Muscle of leg (tissue), 16 donors: ENCODE measurements at places on chromosomes 13 and 19.

DNA sequence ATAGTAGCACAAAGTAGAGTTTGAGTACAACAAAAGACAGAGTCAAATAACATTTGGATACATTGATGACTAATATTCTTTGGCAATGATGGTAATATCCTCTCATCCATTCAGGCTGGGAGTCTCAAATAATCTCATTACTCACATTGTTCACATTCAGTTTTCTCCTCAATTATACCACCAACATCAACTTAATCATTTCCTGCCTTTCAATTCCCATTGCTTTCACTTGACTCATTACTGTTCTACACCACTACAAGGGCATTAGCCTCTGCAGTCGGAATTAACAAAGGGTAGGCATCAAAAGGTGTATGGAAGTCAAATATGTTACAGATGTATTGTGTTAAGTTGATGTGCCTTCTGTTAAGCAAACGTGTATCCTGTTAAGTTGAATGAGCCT lies 518.4 kb upstream of the SLITRK1 start:
- DNase-seq: no peak

DNA sequence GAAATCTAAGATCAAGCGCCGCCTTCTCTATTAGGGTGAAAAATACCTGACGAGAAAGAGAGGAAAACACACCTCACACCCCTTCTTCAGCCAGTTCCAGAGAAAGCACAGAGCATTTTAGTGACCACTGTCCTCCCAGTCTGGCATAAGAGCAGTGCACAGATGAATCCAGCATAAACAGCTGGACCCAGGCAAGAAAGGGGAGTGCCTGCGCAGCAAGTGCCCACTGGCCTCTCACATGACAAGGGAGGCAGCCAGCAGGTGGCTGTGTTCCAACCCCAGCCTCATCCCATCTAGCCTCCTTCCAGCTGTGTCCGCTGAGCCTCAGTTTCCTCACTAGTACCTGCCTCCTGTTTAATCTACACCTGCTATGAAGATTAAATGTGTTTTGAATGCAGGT lies 8.0 kb downstream of the MED26 start:
- DNase-seq: peak; percentile 54

GRCh38 chr13:60397704-60398378 lies 821 bp downstream of the TDRD3 start:
- DNase-seq: peak; percentile 82

DNA sequence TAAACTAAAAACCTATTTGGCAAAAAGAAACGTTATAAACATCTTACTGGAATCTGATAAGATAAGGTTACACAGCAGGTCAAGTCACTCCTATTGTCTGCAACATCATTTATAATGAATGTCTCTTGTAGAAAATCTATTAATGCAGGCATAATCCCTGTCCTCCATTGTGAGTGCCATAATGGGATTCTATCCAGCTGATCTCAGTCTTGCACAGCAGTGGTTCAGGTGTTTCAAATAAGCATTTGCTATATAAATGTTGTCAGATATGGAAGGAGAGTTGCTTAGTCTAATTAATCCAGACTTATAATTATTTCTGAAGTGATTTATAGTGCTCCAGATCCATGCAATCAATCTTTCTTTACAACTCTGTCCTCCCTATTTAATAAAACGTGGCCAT lies 186.5 kb upstream of the ATXN8OS start:
- DNase-seq: no peak

GRCh38 chr19:49677901-49678674 lies 1.0 kb downstream of the PRMT1 start:
- peak; percentile 87 for DNase-seq

DNA sequence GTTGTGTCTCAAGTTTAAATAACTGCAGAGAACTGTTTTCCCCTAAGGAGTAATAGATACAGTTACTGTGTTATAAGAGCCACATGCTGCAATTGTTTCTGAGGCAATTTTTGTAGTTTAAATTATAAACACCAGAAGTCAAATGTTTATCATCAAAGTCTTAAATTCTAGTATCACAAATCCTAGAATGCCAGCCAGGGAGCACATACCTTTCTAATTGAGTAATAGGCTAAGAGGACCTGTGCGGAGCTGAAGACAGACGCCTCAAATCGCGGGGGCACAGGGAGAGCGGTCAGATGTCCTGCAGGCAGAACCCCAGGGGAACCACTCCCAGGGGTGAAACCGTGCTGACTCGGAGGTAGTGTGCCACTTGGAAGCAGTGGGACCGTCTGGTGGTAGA lies 65.2 kb upstream of the TNFRSF19 start:
- no peak for DNase-seq

DNA sequence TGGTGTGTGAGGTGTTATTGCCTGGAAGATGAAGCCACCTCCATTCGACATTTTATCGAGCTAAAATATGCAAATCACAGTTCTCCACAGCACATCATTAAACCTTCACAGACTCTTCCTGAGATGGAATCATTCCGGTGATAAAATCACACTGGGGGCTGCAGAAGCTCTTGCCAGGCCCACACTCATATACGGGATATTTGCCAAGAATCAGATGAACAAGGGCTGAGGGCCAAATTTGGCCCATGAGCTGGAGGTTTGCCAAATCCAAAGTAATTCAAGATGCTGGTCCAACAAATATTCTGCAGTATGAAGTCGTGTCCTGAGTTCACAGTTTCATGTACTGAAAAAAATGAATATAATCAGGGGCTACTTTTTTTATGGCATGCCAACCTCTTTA lies 16.7 kb upstream of the RXFP2 start:
- peak; percentile 25 for DNase-seq

GRCh38 chr19:7605490-7606222 lies 10.0 kb downstream of the CAMSAP3 start:
- no peak for DNase-seq

- no peak for DNase-seq
Observed at GRCh38 chr13:73492811-73493210, 434.0 kb downstream of the KLF5 start.

- DNase-seq: no peak
Observed at GRCh38 chr19:38908911-38909310, 3.1 kb downstream of the CCER2 start.

DNA sequence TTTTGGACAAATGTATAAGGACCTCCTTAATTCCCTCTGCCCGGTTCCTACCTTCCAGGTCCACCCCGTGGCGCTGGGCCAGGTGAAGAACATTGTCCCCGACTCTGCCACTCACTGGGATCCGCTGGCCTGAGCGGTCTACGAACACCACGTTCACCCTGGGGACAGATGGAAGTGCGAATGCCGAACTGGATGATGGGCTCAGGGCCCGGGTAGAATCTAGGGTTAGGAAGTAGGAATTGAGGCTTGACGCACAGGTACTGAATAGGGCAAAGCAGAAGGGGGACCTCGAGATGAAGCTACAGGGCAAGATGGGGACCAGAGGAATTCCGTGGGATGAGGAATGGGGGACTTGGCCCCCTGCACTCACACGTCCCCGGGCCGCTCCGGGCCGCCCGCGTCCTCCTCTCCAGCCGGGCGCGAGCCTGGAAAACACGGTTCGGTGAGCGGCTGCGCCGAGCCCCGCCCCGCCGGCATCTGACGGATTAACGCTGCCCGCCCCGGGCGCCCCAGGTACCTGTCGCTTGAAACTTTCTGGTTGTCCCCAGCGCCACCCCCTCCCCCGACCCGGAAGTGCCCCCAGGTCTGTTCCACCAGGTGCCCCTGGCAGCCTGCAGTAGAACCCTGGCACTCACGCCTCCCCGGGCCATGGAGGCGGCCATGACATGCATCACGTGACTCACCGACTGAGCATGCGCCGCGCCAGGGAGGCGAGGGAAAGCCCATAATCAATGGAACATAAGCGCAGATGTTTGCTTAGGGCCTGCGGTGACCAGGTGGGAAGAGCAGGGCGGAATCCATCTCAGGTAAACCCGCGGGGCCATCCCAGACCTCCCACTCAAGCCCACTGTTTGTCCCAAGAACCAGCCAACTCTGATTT lies at the start of gene FDX2:
Gene FDX2 (minus strand): TSS at position 681 of the 880 bp plus-strand sequence. CDS start 19 bp downstream, at position 662.
- peak; percentile 91 for DNase-seq

- no peak for DNase-seq
Observed at GRCh38 chr13:98014766-98015165, 61.3 kb downstream of the IPO5 start.

- DNase-seq: no peak
Observed at GRCh38 chr19:16394111-16394510, 69.5 kb downstream of the KLF2 start.

DNA sequence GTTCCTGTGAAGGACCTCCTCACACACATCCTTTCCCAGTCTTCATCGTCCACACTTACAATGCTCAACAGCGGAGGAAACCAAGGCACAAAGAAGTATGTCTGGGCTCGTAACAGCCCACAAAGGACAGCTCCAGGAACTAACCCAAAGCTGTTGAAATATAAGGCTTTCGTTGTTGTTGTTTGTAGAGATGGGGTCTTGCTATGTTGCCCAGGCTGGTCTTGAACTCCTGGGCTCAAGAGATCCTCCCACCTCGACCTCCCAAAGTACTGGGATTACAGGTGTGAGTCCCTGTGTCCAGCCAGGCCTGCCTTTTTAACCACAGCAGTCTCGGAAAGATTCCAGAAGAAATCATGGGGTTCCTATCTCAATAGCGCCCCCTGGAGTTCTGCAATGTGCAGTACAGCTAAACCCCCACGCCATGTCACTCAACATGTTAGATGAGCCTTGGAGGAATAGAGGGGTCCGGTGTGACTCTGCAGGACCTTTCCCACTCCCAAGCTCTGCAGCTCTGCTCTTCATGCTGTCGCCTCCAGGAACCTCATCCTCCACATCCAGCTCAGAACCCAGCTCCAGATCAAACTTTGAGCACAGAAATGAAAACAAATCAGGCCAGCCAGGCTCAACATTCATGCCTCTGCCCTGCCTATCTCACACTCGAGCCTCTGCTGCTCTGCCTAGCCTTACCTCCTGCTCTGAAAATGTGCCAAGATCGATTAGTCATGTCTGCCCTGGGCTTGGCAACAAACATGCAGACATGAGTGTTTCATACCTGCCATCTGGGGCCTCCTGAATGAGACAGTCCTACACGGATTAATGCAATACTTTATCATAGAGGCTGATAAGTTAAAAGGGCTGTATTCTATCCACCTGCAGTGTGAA lies 7.5 kb downstream of the PLA2G4C start:
- DNase-seq: no peak

GRCh38 chr19:28495046-28495445 lies 717.9 kb downstream of the UQCRFS1 start:
- DNase-seq: no peak

- DNase-seq: peak; percentile 99
Observed at GRCh38 chr19:6393074-6393982, at the start of gene GTF2F1. GTF2F1 (minus strand) TSS chr19:6393164; CDS start chr19:6392995, 169 bp downstream.

GRCh38 chr13:20016649-20017364 lies 58.3 kb downstream of the ZMYM2 start:
- DNase-seq: no peak

GRCh38 chr13:46834657-46835056 lies 37.7 kb upstream of the ESD start:
- no peak for DNase-seq

DNA sequence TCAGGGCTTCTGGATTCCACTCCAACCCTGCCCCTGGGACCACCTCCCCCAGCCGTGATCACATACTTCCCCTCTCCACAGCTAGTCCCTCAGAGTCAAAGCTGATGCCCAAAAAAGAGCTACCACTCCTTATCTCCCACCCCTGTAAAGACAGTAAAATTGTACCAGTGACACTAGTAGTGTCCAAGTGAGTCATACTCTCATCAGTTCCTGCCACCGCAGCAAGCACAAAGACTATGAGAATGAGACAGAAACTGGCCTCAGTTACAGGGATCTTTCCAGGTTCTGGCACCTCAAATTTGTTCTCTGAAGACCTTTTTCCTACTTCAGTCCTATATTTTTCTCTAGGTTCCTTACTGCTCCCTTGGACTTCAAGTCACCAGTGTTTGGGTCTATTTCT lies 144.2 kb downstream of the SPRY2 start:
- no peak for DNase-seq

- DNase-seq: no peak
Observed at GRCh38 chr19:55390461-55390880, 4.7 kb downstream of the RPL28 start.

DNA sequence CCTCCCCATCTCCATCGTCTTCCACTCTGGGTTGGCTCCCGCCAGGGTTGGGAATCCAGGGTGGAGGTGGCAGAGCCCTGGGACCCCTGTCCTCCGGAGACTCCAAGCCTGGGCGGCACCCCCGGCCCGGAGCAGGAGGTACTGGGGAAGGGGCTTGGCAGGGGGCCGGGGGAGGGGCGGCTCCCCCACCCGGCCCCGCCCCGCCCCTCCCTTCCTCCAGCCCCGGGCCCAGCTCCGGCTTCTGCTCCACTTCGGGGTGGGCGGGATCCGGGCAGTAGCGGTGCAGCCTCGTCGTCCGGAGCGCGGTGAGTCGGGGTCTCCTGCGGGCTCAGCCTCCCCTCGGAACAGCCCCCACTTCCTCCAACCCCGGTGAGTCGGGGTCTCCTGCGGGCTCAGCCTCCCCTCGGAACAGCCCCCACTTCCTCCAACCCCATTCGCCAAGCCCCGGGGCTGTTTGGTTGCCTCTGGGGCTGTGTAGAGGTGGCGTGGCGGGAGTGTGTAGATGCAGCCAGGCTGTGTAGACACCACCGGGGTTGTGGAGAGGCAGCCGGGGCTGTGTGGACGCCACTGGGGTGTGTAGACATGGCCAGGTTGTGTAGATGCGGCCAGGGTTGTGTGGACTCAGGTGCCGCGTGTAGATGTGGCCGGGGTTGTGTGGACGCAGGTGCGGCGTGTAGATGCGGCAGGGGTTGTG lies at the start of gene TMPRSS9:
Gene TMPRSS9 (plus strand): TSS at position 274 of the 694 bp plus-strand sequence. CDS start 29,521 bp downstream, outside the sequence.
- no peak for DNase-seq

- no peak for DNase-seq
Observed at GRCh38 chr13:112747256-112747655, 57.4 kb downstream of the ATP11A start.

GRCh38 chr13:43022934-43023288 lies 475 bp upstream of the DNAJC15 start:
- no peak for DNase-seq

GRCh38 chr19:17868669-17869068 lies 3.1 kb upstream of the SLC5A5 start:
- no peak for DNase-seq

DNA sequence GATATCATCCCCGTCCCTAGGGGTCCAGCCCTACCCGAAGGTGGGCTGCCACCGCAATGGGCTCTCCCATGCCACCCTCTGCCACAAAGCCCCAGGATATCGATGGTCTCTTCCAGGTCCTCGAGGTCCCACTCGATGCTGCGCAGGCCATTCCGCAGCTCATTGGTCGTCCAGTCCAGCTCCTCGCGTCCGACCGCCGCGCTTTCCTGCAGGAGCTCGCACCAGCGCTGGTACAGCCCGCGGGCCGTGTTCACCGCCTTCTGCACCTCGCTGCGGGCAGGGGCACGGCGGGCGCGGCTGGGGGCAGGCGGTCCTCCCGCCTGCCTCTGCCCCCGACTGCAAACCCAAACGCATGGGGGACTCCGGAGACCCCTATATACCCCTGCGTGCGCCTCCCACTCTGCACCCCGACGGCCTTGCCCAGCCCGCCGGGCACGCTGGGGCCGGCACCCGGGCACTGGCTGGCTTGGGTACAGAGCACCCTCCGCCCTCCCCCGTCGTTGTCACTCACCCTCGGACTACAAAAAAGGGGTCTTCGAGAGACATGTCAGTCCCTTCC lies 468 bp downstream of the STX10 start:
- DNase-seq: peak; percentile 60

GRCh38 chr13:44306371-44307192 lies 67.0 kb upstream of the SERP2 start:
- peak; percentile 88 for DNase-seq
